Gastroesophageal sphincter (tissue), 4 donors: ENCODE measurements at places on chromosomes 2 and 18.

- no peak for ATAC-seq
Measured at GRCh38 chr2:203824603-203825002, 43.0 kb upstream of the CTLA4 start.

DNA sequence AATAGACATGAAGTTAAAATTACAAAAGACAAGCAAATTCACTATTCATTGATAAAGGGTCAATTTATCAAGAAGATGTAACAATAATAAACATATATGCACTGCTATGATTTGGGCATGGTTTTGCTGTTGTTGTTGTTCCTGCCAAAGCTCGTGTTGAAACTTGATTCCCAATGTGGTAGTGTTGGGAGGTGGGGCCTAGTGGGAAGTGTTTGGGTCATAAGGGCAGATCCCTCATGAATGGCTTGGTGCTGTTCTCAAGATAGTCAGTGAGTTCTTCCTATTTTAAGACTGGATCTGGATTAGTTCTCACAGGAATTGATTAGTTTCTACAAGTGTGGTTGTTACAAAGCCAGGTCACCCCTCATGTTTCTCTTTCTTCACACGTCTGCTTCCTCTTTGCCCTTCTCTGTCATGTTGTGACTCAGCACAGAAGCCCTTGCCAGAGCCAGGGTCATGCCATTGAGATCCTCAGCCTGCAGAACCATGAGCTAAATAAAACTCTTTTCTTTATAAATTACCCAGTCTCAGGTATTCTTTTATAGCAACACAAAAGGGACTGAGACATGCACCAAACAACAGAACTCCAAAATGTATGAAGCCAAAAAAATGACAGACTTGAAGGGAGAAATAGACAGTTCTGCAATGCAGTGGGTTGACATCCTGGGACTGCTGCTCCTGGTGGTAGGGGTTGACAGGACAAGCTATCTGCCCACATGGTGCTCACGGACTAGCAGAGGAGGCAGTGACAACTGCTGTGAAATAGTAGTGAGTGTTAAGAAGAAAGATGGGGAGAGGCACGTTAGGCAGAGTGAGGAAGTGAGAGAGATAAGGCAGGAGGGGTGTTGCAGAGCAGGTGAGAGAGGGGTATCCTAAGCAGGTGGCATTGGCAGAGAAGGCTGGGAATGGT lies 18.6 kb upstream of the SKA1 start:
- ATAC-seq, result no peak

DNA sequence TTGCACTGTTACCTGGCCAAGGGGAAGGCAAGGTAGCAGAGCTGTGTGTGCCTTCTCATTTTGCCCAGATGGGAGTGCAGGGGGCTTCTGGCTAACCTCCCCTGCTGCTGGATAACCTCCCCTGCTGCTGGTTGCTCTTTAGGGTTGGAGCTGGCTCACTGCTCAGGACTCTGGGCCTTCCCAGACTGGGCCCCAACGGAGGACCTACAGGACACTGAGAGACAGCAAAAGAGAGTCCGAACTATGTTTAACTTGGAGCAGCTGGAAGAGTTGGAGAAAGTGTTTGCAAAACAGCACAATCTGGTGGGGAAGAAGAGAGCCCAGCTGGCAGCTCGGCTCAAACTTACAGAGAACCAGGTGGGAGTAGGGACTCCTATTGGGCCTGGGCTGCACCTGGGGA lies 5.8 kb upstream of the SMYD5 start:
- no peak for ATAC-seq

DNA sequence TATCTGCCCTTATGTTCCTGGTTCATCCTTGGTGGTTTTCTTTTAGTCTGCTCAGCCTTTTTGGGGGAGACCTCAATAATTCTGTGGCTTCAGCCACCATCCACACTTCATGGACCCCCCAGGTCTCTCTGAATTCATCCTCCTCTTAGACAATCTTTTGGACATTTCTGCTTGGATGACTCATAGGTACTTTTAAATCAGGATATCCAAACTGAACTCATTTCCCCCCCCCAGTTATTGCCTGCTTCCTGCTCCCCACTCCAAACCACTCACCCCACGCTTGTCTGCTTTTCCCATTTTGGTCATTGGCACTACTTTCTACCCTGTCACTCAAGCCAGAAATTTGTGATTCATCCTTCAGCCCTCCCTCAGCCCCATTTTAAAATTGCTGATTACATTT lies 78.5 kb downstream of the TANC1 start:
- no peak for ATAC-seq

GRCh38 chr18:33573193-33573592 lies 4.8 kb upstream of the ASXL3 start:
- ATAC-seq, result no peak

GRCh38 chr2:71603311-71603811 lies 150.0 kb downstream of the DYSF start:
- ATAC-seq, result no peak

DNA sequence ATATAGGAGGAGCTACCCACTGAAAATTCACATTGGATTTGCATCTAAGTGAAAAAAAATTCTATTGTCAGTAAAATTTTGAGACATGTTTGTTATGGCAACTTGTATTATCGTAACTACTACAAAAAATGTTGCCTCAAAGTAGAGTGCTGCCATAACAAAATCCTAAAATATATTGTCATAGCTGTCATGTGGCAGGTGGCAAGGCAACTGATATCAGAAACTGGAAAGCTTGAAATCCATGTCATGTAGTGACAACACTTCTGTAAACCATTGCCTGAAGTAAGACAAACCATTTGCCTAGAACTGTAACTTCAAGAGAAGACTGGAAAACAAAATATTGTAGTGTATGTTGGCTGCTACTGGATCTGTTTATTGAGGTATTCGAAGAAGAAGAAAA lies 697.5 kb upstream of the CELF4 start:
- no peak for ATAC-seq

DNA sequence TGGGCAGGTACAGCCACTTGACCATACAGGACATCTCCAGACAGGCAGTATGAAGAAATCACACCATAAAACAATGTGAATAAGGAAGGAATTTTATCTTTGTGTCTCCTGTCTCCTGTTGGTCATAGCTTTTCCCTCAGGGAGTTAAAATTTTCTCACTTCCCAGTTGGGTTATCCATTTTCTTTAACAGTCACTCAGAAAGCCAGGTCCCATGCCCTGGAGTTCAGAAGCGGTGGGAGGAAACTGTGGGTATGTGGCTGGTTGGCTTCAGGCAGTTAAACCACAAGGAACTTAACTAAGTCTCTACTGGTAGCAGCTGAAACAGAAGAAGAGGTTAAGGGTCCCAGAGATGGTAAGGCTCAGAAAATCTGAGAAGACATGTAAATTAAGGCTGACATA lies 6.5 kb upstream of the SMAD2 start:
- no peak for ATAC-seq

DNA sequence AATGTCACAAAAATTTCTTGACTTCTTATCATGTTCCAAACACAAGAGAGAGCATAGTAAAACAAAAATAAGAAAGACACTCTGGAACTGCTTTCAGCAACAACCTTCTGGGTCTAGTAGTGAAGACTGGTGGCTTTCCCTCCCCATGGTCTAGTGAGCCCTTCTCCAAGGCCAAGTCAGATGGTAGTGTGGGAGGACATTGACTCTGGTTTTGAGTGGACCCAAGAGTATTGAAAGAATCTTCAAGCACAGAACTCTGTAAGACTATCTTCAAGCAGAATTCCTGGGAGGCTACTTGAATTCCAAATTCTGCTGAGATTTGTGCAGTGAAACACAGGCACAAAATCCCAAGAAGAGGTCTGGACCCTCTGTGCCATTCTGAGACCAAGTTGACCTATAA lies 21.1 kb downstream of the ANTXR1 start:
- no peak for ATAC-seq

- no peak for ATAC-seq
Measured at GRCh38 chr18:60391571-60392226, 19.1 kb upstream of the MC4R start.

DNA sequence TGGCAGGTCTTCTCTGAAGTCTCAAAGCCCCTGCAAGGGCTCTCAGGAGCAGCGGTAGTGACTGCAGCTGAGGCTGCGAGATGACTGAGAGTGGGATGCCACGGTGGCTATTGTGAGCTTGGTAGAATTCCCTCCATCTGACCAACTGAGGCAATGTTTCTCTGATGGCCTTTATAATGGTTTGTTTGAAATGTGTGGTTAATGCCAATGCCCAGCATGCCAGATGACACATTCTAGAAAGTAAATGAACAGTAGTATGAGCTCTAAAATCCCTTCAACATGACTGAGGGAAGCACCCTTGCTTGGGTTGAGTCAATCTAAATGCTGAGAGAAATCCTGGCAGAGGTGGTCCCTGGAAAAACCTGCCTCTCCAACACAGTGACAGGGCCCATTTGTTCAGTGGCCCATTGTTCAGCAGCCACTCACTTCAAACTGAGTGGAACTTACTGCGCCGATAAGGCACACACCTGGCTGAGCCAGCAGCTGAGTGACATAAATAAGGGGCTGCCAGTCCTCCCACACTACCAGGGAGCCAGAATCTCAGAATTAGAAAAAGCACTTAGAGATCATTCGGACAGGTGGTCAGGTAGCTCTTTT lies 31.7 kb downstream of the SULT1C2 start:
- no peak for ATAC-seq

DNA sequence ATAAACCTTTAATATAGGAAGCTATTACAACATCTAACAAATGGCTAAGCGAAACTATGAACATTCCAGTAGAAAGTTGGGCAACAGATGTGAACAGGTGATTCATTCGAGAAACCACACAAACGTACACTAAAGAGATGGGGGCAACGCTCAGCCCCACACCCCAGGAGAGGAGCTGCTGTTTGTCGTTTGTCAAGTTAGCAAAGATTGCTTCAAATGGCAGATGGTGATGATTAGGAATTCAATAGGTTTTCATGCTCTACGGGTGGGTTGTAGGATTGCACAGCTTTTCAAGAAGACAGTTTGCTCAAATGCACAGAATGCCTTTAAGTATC lies 154.7 kb upstream of the HDAC4 start:
- ATAC-seq, result no peak

GRCh38 chr2:171271971-171272436 lies 111.3 kb upstream of the TLK1 start:
- ATAC-seq, result peak; percentile 96

DNA sequence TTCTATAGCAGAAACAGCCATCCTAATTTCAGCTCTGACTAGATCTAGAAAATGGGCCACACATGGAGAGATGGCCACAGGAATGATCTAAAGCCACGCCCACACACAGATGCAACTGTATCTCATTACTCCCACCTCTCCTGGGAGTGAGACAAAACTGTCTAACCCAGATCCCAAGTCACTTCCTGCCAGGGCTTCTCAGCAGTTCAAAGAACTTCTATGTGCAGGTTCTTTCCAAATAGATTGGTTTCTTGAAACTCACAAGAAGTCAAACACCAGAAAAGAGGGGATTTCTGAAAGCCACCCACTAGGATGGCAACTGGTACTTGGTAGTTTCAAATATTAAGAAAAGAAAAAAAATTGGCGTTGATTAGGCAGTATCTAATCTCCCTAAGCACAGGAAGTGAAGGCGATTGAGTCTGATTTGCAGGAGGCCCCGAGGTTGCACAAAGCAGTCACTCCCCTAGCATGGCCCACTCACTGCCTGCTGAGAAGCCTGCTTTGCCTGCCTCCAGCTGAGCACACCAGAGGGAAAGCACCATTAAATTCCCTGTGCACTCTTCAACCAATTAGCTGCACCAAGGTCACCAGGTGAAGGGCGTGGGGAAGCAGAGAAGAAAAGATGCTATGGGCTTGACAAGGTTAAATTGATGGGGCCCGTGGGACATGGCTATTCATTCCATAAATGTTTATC lies 51.1 kb downstream of the PAPOLG start:
- no peak for ATAC-seq

DNA sequence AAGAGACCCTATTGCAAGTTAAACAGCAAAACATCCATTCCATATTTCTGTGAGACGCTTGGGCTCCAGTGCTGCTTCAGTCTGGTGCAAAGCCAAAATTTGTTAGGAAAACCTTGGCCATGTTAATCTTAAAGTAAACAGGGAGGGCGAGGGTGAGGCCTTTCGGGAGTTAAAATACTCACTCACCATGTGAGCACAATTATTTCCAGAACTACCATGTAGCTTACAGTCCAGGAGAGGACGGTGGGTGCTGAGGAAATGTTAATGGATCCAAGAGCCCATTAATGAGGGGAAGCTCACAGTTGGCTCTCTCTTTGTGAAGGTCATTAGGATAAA lies 286.4 kb downstream of the SLC8A1 start:
- peak; percentile 63 for ATAC-seq

DNA sequence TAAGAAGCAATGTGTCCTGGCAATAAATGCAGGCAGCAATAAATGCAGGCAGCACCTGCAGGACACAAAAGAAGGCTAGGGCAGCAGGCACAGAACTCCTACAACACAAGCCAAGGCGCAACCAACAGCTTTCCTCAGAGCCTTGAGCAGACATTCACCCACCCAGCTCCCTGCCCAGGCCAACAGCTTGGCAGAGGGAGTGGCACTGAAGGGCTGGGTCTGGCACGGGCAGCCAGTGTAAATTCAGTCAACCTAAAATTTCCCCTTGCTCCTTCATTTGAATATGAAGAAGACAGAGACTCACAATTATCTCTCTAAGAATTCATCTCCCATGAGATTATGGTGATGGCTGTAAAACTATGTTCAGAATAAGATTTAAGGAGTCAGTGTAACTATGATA lies 35.4 kb downstream of the AAK1 start:
- no peak for ATAC-seq

DNA sequence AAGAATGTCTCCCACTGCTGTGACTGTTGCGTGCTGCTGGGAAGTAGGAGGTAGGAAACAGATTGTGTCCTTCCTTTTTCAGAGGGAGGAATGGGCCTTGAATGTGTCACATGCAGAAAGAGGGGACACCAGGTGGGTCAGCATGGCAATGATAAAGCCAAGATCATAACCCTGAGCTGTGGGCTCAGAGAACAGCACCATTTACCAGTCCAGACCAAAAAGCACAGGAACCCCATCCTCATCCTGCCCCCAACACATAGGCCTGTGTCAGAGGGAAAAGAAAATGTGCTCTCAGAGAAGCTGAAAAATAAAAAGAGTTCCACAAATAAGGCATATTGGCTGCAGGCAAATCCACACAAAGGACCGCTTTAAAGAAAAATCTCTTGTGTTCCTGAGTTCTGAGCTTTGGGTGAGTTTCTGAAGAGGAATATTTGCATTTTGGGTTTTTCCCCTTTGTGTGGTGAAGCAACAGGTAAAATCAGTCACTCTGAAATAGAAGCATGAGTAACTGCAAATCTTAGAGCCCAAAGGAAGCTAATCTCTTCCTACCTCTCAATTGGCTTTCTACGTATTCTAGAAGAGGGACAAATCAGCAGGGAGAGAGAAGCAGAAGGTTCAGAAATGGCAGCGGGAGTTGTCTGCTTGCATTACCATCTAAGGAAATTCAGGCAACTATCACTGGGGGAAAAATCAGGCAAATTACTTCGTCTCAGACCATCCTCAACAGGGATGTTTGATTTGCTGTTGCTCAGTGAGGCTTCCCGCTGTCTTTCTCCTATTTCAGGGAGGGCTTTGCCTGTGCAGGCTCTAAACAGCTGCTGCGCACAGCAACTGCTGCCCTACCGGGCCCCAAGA lies 106.8 kb downstream of the BCL11A start:
- ATAC-seq, result no peak

- no peak for ATAC-seq
Measured at GRCh38 chr18:62258616-62259015, 66.5 kb upstream of the TNFRSF11A start.

GRCh38 chr2:216617159-216617815 lies 15.9 kb upstream of the IGFBP2 start:
- no peak for ATAC-seq
